ENCODE measurements at places on chromosomes 1 and 21.

GRCh38 chr1:150309758-150310508 is 11.4 kb upstream of the PRPF3 start:
- DNase-seq: no peak

DNA sequence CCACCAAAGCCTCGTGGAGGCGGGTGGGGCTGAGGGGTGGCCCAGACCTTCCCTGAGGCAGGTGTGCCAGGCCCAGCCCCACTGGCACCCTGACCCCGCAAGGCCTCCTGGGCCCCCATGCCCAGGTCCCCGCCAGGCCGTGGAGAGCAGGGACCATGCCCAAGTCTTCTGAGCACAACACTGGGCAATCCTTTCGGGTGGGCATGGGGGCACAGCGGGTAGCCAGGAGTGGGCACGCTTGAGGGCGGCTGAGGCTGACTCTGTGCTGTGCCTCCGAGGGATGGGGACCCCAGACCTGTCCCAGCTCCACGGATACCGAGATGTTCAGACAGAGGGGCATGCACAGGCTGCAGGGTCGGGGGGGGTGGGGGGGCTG is 12.9 kb downstream of the CFAP410 start:
- no peak for DNase-seq

GRCh38 chr1:216388558-216388957 is 34.7 kb downstream of the USH2A start:
- DNase-seq: no peak

DNA sequence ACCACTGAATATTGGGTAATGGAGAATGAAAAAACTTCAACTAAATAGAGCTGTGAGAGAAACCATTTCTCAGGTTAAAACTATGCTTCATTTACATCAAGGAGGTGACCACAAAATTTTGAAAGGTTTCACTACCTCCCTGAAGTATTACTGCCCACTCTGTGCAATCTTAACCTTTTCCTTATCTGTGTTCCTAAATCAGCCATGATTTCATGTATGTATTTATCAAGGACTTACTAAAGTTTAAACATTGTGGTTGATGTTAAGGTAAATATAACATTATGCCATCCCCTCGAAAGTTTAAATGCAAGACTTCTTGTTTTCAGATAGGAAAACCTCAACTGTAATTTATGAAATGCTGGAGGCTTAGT is 84.4 kb downstream of the CLEC20A start:
- DNase-seq: no peak

GRCh38 chr1:241838897-241839296 is 9.1 kb upstream of the EXO1 start:
- DNase-seq: no peak

DNA sequence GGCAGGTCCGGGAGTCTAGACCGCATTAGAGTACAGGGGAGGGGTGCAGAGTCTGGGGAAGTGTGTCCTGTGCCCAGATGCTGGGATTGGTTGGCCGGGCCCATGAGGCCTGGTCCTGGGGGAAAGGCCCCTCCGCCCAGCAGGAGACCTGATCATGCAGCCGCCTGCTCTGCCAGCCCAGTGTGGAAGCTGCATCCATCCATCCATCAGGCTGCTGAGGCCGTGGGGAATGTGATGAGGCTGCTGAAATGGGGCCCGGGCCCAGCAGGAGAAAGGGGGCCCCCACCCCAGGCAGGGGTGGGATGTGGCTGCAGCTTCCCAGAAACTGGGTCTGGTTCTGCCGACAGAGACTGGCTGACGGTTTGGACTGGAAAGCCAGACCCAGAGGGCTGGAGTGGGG is 37.2 kb downstream of the EPHA2 start:
- DNase-seq: no peak

DNA sequence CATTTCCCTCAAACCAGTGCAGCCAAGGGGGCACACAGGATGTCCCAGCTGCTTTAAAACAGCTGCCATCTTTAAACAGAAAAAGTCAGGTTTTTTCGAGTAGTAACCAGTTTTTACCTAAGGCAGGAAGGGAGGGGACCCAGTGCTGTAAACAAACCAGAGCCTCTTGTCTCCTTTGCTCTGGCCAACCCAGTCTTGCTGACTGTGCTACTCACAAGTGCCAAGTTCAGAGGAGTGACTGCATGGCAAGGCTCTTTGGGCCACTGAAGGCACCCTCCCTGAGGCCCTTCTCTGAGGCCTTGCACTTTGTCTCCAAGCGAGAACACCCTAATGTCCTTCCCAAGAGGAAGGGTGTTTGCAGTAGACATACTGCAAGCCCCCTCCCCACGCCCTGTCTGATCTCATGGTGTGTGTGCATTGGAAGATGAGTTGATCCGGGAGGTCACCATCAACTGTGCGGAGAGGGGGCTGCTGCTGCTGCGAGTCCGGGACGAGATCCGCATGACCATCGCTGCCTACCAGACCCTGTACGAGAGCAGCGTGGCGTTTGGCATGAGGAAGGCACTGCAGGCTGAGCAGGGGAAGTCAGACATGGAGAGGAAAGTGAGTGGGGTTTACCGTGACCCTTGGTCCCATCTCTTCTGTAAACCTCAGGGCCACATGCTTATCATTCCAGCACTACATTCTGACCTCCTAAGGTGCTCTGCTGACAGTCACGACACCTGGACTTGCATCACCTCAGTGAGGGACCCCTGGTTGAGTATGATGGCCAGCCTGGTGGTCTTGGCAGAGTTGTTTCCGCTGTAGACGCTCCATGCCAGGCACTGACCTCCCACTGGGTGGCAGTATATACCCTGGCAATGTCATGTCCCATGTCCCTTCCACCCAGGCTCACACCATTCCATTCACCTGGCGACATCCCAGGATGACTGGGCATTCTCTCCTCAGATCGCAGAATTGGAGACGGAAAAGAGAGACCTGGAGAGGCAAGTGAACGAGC is 4.7 kb downstream of the DNALI1 start:
- DNase-seq: no peak

DNA sequence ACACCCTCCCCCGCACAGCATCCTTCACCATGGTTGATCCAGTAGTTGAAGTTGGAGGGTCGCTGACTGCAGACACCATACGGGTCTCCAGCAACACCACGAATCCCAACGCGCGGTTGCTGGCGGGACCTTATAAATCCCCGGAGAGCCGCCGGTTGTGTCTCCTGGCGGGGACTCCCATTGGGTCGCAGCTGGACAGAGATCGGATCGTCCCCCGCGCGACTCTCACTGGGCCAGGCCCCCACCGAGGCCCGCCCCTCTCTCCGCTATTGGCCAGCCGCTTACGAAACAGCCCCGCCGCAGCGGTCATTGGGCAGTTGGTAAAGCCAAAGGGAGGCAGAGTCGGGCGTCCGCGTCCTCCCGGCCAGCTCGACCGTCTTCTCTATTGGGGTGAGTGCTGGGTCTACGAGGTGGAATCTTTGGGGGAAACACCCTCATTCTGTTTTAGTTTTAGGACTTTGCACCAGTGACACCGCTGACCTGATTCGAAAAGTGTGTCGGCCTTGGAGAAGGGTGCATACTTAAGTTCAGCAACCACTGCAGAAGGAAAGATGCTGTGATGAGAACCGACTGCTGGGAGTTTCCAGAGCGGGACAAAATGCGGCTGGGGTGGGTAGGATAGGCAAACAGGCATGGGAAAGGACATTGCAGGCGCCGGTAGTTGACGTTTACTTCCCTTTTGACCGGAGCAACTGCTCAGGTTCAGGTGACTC is 27.4 kb downstream of the RABIF start:
- DNase-seq: peak; percentile 91

DNA sequence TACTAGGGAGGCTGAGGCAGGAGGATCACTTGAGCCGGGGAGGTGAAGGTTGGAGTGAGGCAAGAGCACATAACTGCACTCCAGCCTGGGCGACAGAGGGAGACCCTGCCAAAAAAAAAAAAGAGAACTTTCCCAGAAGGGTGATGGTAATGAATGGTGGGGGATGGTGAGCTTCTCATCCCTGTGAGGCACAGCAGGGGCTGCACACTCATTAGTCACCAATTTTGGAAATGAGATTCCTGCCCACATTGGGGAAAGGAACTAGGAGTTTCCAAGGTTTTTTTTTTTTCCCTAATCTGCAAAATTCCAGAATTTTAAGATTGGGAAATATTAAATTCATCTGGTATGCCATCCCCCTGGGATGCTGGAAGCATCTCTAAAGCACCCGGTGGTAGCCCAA is 50.2 kb upstream of the SSBP3 start:
- no peak for DNase-seq

GRCh38 chr1:175195798-175196197 is 3.2 kb upstream of the KIAA0040 start:
- DNase-seq: no peak

DNA sequence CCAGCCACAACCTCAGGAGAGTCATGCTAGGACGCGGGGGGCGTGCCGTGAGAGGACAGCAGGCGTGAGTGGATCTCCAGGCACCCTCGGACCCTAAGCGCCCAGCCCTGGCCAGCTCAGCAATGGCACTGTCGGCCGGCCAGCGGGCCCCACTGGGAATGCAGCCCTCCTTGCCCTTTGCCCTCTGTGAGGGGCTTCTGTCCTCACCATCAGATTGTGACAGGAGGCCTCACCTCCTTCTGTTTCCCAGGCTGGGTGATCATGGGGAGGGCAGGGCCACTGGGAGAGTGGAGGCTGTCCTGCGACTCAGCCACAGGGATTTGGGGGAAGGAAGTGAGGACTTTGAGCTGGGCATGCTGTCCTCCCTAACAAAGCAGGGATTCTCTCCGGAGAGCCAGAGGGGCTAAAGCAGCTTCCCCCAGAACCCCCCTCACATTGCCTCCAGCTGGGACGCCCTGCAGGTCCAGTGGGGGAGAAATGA is 6.6 kb upstream of the LRRC3 start:
- no peak for DNase-seq

- peak; percentile 19 for DNase-seq
Measured at GRCh38 chr1:178094739-178095645, 1.1 kb downstream of the RASAL2 start.

GRCh38 chr1:228087771-228088251 is 5.3 kb downstream of the ARF1 start:
- no peak for DNase-seq

GRCh38 chr1:58901008-58901407 is 117.2 kb upstream of the JUN start:
- no peak for DNase-seq

DNA sequence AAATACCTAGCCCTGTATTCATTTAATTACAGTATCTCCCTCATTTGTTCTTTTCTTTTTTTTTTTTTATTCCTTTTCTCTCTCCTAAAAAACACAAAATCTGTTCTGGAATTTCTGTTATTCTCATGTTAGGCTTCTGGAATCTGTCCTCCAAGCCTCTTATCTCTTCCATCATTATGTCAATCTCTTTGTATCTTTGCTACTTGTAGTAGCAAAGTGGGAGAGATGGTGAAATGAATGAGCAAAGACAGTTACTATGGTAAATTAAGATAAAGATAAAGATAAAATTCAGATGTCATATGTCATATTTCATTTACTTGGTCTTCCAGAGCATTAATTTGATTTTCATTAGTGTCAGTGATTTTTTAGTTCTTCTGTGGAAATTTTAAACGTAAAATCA is 155.1 kb downstream of the FGGY start:
- no peak for DNase-seq

DNA sequence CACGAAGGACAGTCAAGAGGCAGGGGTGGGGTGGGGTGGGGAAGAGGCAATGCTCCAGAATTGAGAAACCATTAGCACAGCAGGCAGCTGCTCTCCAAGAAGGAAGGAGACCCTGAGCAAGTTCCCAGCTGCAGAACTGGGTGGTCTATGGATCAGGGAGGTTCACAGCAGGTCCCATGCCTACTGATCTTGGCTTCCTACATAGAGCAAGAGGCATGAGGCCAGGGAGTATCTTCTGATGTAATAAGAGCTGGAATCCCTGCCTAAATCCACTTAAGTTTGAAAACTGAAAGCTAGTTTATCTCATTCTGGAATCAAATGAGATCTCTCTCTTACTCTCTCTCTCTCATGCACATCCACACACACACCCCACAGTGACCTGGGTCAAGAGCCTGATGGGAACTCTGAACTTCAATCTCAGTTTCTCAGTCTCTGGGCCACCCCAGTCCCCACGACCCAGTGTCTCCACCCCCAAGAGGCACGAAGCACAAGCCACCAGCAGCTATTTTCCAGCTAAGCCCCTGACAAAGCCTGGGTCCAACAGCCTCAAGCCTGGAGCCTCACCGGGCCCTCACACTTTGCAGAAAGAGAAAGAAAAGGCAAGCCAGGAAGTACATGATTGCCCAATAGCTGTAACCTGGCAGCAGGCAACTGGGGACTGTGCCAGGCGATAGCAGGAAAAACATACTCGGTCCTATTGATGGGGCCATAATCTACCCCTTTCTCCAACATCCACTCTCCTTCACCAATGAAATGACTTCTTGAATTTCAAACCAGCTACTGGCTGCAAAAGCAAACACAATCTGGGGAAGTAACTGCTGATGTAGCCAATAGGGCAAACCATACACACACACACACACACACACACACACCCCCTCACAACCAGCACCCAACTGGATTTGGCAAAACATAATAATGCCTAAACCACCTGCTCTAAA is 2.2 kb downstream of the NUAK2 start:
- no peak for DNase-seq

DNA sequence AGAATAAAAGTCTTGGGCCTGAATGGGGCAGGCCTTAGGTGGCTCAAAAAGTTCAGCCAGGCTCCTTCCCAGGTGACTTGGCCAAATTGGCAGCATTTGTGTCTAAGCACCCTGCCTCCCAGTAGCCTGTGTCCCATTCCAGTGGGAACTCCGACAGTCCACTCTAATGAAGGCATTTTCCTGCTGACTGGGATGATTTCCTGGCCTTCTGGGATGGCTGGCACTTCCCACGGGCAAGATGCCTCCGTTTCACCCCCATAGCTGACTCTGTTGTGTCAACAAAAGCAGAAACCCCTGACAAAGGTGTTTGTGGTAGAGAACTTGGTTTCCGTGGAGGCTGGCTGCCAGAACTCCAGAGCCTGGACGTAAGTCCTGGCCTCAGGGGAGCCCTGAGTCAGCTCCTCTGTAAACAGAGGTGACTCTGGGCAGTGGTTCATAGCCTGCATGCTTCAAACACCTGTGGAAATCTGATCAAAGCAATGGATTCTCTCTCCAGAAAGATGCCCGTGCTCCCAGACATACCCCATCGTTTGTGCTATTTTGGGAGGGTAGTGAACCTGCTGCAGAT is 36.6 kb downstream of the WNT3A start:
- DNase-seq: no peak

DNA sequence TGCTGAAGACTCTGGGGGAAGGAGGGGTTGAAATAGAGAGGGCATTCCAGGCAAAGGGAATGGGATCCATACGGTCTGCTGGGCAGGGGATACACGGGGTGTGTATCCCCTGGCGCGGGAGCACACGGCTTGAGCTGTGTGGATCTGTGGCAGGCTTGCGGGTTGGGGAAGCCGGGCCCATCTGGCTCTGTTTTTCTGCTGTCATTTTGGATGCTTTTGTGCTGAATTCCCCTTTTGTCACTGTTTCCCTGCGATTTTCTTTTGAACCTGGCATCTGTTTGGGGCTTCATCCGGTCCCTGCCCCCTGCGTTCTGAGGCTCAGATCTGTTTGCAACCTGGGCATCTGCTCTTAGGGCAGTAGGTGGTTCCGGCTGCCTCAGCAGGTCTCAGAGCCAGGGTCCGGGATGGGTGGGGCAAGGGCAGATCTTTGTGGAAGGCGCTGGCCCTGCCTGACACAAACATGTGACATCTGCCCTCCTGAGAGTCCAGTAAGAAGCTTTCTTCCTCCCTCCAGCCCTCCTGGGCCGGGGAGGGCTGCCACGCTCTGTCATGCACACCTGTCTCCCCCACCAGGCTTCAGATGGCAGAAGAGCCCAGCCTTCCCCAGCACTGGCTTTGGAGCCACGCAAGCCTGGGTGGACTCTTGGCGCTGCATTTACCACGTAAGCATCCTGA is 84.0 kb downstream of the IGSF21 start:
- DNase-seq: no peak

GRCh38 chr1:221839321-221839720 is 97.4 kb upstream of the DUSP10 start:
- no peak for DNase-seq

- DNase-seq: no peak
Measured at GRCh38 chr1:200970771-200971427, 52.6 kb downstream of the KIF21B start.
